ENCODE measurements at places on chromosomes 3 and 15.
A peak's percentile ranks its signal among the peaks of the same experiment; 100 is the strongest.

- no peak for DNase-seq
Measured at GRCh38 chr3:122313281-122313680, 11.8 kb upstream of the CSTA start.

GRCh38 chr3:101884776-101885175, 35.5 kb downstream of the NFKBIZ start:
- DNase-seq: no peak

- peak; percentile 88 for DNase-seq
Measured at GRCh38 chr3:128076483-128077201, 24.4 kb downstream of the SEC61A1 start.

DNA sequence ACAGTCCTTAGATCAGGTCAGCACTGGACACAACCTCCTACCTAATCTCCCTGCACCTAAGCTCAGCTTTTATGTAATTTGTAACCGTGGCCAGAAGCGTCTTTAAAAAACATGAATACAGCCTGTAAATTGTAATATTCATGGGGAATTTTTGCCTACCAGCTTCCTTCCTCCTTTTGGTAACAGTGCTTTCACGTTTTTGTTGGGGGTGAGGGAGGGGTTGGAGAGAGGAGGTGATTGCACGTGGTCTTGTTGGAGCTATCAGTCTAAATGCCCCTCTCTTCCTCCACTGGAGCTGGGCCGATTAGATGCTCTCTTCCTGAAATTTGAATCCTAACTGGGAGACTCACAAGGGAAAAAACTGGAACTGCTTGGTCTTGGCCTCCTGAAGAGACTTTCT, 35.1 kb upstream of the SCN5A start:
- DNase-seq: no peak

GRCh38 chr3:49701388-49702077, 12.2 kb downstream of the RNF123 start:
- DNase-seq: no peak

GRCh38 chr15:38454696-38455090, 766 bp downstream of the FAM98B start:
- DNase-seq: no peak

DNA sequence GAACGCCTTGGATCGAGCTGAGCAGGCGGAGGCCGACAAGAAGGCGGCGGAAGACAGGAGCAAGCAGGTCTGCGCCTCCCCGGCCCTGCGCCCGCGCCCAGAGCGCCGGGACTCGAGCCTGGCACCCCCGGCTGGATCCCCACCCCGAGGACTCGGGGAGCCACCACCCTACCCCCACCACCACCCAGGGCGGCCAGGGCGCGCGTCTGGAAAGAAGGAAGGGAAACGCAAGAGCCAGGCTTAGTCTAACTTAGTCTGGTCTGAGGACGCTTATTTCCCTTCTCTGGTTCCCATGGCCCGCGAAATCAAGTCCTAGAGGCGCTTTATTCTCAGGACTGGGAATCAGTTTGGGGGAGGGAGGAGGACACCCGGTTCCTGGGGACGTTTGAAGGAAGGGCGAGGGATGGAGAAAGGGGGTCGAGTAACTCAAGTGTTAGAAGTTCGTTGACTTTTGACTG, 359 bp downstream of the TPM1 start:
- DNase-seq: peak; percentile 76

DNA sequence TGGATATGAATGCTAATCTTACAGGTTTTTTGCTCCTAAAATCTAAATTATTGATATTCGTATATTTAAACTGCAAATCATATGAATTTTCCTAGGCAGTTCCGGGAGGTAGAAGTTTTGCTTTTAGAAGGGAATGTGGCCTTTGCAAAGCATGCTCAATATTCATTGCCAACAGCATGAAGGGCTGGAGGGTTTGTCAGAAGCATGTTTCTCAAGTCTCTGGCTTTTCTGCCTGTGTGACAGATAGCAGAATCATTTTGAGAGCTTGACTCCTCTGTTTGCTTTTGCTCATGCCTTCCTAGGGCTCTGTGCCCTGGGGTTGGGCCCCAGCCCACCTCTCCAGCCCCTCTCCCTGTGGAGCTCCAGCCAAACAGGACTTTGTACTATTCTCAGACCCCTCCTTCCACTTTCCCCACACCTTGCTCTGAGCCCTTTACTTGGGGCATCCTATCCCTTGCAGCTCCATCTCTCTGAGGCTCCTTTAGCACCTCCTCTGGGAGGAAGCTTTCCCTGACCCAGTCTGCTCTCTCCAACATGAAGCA, 91.3 kb downstream of the ARNT2 start:
- DNase-seq: no peak

DNA sequence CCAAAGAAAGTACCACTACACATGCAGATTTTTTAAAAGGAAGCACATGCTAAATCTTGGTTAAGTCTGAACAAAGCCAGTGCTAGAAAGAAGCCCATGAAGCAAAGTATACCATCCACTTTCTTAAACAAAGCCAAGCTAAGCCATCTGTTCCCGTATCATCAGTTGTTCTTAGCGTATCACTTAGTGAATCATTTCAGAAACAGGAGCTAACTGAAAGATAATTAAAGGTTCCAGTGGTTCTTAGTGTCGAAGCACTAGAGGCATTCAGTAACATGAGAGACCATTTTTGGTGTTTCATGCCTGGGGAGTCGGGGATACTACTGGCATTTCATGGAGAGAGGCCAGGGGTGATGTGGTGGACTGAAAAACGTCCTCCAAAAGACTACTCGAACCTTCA, 12.8 kb downstream of the UBXN7 start:
- no peak for DNase-seq

DNA sequence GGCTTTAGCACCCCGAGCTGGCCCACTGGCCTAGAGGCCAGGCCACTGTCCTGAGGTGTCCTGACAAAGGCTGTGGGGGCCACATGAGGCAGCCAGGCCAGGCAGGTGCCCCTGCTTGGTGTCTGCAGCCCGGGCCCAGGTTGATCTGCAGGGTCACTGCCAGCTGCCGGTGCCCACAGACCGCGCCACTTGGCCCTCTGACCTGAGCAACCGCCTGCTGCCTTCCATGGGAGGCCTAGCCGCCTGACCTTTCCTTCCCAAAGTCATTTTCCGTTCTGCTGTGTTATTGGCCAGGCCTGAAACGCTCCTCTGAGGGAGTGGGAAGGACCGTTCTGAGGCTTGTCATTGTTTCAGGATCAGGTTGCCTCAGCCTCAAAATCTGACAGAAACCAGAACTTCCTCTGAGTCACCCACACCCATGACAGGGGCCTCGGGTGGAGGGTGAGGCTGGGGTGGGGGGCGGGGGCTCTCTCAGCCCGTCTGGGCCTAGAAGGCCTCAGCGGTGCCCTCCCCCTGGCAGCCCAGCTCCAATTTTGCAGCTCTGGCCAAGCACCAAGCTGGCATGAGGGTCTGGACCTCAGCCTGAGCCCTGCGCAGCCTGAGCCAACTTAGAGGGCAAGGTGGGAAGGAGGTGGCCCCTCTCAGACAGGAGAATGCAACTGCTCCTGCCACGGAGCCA, 140.7 kb upstream of the MEF2A start:
- DNase-seq: peak; percentile 70

GRCh38 chr3:153130312-153130977, 31.6 kb upstream of the RAP2B start:
- no peak for DNase-seq

- no peak for DNase-seq
Measured at GRCh38 chr3:77259694-77260093, 219.8 kb downstream of the ROBO2 start.

DNA sequence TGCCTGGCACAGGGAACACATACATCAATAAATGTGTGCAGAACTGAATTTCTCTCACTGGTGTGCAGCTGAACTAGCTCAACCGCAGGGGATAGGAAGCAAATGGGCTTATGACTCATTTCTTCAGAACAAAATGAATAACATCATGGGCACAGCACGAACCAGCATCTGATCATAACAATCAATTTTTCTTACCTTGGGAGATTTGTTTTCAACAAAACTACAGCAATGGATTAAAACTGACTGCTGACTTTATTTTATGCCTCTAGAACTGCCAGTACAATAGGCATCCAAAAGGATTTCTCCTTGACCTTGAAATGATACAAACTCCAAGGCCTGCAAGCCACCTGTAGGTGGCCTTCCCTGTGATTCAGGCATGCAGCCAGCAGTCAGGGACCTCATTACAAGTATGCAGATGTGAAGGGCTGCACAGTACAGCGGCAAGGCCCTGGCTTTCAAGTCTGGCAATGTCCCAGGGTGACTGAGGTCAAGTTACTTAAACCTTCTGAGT, 26.1 kb downstream of the TAMM41 start:
- DNase-seq: no peak

- no peak for DNase-seq
Measured at GRCh38 chr3:45337839-45338470, 50.4 kb upstream of the LARS2 start.

- no peak for DNase-seq
Measured at GRCh38 chr3:464255-464654, 267.7 kb downstream of the CHL1 start.

GRCh38 chr3:179967622-179968021, 69.1 kb downstream of the PEX5L start:
- no peak for DNase-seq

DNA sequence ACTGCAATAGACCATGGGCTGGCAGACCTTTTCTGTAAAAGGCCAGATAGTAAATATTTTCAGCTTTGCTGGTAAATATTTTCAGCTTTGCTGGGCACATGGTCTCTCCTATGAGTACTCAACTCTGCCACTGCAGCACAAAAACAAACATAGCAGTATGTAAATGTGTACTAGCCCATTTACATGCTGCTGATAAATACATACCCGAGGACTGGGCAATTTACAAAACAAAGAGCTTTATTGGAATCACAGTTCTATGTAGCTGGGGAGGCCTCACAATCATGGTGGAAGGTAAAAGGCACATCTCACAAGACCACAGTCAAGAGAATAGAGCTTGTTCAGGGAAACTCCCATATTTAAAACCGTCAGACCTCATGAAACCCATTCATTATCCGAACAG, 793.0 kb downstream of the EDEM1 start:
- DNase-seq: no peak

DNA sequence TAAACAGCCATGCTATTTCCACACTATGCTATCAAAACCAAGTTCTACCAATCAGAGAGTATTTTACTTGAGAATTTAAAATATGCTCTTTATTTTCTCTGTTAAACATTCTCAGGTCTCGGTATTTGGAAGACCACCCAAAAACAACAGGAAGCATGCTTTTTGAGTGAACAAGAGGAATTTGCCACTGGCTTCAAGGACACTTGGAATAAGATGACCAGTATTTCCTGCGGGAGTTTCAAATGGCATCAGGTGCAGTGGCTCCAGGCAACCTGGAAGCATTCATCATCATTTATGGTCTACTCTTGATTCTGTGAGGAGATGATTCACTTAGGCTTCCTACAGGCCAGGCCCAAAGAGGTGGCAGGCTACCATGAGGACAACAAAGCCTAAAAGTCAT, 305.7 kb upstream of the ATP11B start:
- DNase-seq: no peak

DNA sequence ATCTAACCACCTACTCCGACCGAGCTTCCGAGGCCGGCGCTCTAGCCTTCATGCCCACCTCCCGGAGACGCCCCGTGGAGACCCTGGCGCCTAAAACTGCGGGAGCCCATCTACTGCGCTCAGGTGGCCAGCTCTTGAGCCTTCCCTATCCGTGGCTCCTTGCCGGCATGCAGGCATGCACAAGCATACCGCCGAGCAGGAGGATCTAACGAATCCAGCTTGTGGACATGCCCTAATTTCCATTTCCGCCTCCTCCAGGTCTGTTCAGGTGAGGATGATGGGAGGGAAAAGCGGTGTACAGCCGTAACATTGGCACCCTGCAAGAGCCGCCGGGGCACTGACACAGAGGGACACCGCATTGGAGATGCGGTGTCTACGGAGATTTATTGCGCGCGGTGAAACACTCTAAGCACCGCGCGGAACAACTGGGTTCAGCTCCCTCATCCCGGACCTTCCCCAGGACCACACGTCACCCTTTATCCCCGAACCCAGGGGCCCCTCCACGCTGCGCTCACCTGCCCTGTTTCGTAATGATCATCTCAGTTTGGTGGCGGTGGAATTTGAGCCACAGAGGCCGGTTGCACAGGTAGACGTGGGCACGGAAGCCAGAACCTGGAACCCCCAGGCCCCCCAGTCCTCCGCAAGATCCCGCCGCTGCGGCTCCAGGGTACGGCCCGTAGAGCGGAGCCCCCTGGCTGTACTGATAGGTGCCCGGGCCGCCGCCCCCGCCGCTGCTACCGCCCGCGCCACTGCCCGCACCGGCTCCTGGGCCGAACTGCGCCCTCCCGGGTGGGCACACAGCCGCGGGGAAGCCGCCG, 1.0 kb downstream of the EOMES start:
- DNase-seq: peak; percentile 72

- DNase-seq: no peak
Measured at GRCh38 chr3:177460047-177460446, 262.8 kb upstream of the TBL1XR1 start.

GRCh38 chr15:78685159-78685921, 44.3 kb upstream of the CHRNB4 start:
- peak; percentile 20 for DNase-seq

DNA sequence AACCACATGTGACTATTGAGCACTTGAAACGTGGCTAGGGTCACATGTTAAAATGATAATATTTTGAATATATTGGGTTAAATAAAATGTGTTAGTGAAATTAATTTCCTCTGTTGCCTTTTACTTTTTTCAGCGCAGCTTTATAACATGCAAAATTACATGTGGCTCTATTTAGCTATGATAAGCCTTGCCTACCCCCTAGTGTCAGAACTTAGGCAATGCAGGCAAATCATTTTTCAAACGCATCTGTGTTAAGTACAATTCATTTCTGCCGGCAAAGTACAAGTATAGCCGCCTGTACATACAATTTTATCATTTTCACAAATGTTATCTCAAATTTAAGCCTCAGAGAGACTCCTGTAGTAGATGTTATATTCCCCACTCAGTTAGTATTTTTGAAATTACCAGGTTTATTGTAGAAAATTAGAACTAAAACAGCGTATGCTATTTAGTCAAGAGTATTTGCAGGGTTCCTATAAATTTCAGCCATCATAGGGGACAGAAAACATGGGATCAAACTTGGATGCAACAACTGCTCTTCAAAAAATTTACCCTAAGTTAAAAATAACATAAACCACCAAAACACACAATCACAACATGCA, 56.1 kb downstream of the TAFA4 start:
- no peak for DNase-seq

DNA sequence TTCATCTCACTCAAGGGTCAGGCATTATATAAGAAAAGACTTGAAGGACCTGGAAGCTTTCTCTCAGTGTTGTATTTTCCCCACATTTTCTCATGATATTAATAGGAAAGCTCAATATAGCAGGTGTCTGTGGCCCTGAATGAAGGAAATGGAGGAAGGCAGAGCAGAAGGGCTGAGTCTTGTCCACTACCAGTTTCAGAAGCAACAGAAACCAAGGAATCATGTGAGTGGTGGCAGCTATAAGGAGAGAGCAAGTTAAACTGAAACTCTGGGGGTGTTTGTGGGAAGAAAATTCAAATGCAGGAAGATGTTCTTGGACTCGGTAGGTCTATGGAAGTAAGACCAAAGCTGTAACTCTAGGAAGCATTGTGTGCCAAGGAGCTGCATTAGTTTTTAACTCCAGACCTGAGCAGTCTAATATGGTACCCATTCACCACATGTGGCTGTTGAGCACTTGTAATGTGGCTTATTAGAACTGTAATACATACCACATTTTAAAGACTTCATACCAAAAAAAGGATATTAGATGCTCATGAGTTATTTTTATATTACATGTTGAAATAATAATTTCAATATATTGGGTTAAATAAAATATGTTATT, 278.8 kb upstream of the GADL1 start:
- no peak for DNase-seq
